ENCODE measurements at places on chromosomes 11 and 22.

GRCh38 chr11:129785383-129786111 is 30.1 kb upstream of the TMEM45B start:
- DNase-seq: no peak

GRCh38 chr11:73201249-73201648 is 16.8 kb upstream of the P2RY2 start:
- DNase-seq: no peak

DNA sequence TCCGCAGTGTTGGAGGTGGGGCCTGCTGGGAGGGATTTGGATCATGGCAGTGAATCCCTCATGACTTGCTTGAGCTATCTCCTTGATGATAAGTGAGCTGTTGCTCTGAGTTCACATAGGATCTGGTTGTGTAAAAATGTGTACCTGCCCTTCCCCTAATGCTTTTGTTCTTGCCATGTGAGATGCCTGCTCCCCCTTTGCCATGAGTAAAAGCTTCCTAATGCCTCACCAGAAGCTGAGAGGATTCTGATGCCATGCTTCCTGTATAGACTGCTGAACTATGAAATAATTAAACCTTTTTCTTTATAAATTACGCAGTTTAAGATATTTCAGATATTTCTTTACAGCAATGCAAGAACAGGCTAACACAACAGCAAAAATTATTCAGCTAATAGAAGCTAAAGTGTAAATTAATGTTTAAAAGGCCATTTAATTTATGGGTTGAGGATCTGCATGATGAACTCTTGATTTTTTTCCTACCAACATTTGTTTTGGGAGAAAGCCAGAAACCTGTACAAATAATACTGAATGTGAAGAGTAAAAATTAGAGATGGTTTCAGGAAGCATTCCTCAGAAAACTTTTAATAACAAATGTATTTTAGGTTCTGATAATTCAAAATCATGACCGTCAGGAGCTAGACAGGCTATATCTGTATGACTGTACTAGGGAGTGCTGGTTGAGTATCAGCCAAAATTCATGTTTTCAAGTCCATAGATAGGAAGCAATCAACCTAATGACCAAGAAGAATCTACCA is 177.5 kb upstream of the GRIA4 start:
- DNase-seq: no peak

GRCh38 chr11:115190196-115190595 is 314.0 kb downstream of the CADM1 start:
- no peak for DNase-seq

- no peak for DNase-seq
Observed at GRCh38 chr11:88203604-88204003, 28.4 kb upstream of the RAB38 start.

Data from amygdala (tissue), 56 donors.